Fibroblast of lung (primary cell): ENCODE measurements at places on chromosomes 4 and X.

DNA sequence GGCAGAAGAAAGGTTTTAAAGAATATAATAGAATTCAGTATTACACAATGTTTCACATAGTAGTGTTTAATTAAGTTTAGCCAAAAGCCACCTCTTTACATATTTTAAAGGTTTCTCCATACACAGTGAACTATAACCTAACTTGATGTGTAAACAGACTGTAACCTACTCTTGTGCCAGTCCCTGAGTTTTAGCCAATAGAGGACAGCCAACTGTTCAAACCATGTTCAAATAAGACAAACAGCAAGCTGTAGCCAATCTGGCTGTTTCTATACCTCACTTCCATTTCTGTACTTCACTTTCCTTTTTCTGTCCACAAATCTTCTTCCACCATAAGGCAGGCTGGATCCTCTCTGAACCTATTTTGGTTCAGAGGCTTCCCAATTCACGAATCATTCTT is 65.2 kb downstream of the TEX13C start:
- no peak for DNase-seq

GRCh38 chr4:87339440-87339839 is 16.8 kb upstream of the HSD17B13 start:
- DNase-seq, result peak; percentile 13

- DNase-seq, result no peak
Measured at GRCh38 chr4:119858176-119858575, 208.5 kb downstream of the MAD2L1 start.

- DNase-seq, result peak; percentile 92
Measured at GRCh38 chrX:134868771-134869495, 121.9 kb upstream of the SMIM10 start.
